ENCODE measurements at places on chromosomes 16 and 17.
A peak's percentile ranks its signal among the peaks of the same experiment; 100 is the strongest.

- no peak for DNase-seq
Observed at GRCh38 chr17:73334771-73335513, 23.1 kb upstream of the CDC42EP4 start.

GRCh38 chr16:22813948-22814710 is at the start of gene HS3ST2:
Gene HS3ST2 (plus strand): TSS chr16:22814162. CDS start chr16:22814611, 449 bp downstream.
- DNase-seq, result peak; percentile 89

DNA sequence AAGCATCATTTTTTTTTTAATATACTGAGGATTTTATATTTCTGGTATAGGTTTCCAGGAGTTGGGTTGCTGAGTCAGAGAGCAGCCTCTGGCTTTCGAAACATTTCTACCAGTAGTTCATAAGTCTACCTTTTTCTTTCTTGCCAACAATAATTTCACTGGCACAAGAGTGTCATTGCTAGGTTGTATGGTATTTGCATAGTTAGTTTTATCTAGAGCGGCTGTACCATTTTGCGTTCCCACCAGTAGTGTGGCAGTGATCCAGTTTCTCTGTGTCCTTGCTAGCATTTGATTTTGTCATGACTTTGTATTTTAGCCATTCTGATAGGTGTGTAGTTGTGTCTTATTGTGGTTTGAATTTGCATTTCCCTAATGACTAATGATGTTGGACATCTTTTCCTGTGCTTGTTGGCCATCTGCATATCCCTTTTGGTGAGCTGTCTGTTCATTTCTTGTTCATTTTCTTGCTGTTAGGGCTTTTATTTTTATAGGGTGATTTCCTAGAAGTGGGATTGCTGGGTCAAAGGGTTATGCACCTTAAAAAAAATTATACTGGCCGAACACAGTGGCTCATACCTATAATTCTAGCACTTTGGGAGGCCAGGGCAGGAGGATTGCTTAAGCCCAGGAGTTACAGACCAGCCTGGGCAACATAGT is 39.9 kb downstream of the SNX29 start:
- peak; percentile 66 for DNase-seq

DNA sequence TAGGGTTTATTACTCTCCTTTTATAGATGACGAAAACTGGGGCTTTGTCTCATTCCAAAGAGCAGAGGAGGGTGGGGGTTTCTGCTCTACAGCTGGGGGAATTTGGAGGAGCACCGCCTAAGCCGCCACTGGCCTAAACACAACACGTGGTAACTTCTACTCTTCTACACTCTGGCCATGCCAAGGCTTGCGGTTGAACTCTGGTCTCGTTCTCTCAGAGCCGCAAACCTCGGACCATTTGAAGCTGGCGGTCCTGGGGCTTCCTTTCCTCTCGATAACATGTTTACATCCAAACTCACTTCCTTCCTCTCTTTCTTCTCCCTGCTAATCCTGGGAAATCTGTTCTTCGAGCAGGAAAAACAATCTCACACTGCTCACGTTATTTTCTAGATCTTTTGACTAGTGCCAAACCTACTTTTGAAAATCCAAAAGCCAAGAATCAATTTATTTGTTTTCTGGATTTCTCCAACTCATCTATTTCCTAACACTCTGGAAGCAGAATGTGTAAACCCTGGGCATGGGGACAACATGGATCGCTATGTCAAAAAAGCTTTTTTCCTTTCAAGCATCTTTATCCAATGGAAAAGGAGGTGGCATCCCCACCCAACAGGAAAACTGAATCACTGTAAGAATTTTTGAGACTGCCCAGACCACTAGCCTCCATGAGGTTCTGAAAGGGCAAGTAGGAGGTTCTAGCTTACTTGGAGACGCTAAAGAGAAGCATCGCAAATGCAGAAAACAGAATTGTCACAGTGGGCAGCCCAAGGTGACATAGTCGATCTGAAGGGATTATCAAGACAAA is 13.6 kb upstream of the EEF2K start:
- peak; percentile 88 for DNase-seq

DNA sequence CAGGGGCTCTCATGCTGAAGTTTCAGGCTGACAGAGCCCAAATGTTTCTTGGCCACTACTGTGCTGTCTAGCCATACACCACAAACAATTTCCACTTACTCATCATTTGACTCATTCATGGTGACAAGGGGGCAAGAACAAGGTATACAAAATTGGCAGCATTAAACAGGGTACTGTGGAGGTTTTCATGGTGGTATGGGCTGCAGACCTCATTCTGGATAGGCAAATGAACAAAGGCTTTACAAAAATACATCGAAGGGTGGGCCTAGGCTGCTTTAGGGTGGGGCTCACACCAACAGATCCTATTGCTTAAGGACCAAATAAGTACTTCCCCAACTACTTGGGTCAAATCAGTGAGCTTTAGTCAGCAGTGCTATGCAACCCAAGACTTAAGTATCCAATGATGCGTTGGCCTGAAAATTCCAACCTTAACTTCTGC is 53.0 kb downstream of the N4BP1 start:
- DNase-seq, result peak; percentile 68

GRCh38 chr16:68146585-68146984 is 61.4 kb downstream of the NFATC3 start:
- DNase-seq, result no peak
